ENCODE measurements at places on chromosomes 11 and 22.

GRCh38 chr11:2942872-2943710 is 13.9 kb upstream of the PHLDA2 start:
- DNase-seq = no peak

DNA sequence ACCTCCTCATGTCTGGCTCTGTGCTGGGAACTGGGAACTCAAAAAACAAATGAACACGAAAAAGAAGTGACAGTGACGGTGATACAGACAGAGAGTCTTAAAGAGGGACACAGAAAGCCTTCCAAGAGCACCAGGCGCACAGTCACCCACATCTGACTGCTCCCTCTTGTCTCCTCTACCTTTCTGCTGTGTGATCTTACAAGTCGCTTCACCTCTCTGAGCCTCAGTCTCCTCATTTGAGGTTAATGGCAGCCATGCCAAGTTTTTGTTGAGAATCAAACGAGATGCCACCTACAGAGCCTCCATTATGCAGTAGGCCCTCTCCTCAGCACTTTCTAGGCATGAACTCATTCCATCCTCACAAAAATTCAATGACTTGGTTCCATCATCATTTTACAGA is 3.7 kb downstream of the LRRC32 start:
- no peak for DNase-seq

DNA sequence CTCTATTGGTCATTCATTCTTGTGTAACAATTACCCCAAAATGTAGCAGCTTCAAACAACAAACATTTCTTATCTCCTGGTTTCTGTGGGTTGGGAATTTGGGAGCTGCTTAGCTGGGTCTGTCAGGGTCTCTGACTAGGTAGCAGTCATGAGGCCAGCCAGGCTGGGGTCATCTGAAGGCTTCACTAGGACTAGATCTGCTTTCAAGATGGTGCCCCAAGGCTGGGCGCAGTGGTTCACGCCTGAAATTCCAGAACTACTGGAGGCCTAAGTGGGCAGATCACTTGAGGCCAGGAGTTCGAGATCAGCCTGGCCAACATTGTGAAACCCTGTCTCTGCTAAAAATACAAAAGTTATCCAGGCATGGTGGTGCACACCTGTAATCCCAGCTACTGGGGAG is 13.1 kb upstream of the SPDYC start:
- DNase-seq = no peak

DNA sequence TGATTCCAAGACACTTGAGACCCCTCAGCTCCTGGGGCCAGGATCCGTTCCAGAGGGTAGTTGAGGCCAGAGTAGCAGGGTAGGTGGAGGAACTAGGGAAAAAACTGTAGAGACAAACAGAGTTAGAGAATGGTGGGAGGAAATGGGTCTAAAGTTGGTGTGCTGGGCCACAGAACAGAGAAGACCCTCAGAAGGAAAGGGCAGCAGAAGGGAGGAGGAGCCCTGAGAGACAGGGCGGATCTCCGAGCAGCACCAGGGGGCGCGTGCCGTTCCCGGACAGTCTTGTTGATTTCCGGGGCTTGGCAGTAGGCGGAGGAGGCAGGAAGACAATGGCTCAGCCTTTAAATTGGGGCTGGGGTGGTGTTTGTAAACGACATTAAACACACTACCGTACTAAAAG is 2.4 kb upstream of the CECR2 start:
- DNase-seq = no peak

DNA sequence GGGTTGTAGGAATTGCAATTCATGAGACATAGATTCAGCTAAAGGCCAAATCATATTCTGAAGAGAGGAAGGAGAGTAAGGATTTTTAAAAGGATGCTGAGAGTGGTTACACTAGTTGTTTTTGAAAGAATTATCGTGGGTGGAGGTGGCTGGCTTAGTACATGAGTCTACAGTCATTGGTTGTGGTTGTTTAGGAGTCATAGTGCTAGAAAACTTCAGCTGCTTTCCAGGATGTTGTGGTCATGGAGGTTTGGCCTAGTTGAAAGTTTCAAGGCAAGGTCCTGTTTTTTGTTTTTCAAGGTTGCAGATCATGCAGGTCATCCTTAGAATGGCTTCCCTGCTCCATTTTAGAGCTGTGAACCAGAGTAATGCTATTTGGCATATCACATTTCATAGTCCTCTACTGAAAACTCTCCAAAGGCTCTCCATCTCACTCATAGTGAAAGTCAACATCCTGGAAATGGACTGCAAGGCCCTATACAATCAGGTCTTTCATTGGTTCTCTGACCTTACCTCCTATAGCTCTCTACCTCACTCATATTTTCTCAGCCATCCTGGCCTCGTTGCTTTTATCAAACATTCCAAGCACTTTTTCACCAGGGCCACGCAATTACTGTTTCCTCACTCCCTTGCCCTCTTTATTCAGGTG is 26.1 kb upstream of the ZBTB44 start:
- DNase-seq = no peak

GRCh38 chr11:122709039-122709760 is 53.7 kb downstream of the UBASH3B start:
- peak; percentile 40 for DNase-seq

DNA sequence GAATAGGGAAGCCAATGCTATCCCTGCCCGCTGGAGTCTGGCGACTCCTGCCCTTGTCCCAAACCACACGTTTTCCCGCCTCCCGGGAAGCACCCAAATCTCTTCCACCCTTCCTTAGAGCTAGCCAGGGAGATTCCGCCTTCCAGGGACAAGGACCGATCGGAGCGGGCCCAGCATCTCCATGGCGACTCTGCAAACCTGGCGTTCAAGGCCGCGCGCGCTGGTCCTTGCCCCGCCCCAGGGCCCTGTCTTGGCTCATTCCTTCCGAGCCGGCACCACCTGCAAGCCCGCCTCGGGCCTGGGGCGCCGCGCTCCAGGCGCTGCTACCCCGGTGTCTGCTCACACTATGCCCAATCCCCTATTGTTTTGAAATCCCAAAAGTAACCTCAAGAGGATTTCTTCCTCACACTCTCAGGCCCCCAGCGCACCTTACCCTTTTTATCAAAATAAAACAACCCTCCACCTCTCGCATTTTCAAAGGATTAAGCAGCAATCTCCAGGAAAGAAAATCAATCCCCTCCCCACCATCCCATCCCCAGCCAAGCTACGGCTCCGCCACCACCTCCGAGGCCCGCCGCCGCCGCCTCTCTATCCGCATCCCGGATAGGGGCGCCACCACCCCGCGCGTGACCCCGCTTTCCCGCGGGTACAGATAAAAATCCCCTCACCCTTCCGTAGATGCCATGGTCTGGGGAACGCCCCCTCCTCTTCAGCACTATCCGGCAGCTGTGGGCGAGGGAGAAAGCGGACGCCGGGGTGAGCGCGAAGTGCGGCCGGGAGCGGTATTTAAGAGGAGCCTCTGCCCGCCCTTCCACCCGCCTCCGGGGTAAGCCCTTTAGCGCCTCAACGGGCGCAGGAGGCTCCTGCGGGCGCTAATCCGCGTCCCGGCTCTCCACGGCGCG is 825 bp downstream of the SLC1A2 start:
- DNase-seq = no peak

GRCh38 chr22:31337178-31337577 is 9.0 kb downstream of the PATZ1 start:
- no peak for DNase-seq

- peak; percentile 58 for DNase-seq
Observed at GRCh38 chr22:36160499-36160942, at the start of gene APOL3. Gene APOL3, minus strand, starts transcription at chr22:36160755. Its CDS starts 11,700 bp downstream, at chr22:36149055.

DNA sequence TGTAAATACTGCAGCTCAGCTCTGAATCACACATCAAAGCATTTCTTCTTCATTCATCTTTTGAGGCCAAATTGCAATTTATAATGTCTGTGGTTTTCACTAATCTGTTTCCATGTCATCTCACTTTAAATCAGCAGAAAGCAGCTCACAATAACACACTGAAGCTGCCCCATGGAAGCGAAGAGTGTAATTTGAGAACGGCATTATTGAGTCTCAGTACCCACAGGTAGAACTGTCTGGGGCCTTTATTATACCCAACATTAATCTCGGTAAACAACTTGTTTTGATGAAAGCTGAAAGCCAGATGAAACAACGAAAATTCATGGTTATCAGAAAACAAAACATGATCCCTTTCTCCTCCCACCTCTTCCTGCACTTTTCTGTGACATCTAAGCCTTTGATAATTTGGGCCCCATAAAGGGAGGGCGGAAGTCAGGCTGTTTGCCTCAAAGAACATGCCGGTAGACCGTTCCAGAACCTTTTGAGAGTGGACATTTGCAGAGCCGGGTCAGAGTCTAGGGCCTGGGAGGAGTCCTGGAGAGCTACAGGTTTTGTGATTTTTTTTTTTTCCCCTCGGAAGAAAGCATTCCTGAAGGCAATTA is 68.2 kb upstream of the SESN3 start:
- DNase-seq = no peak

DNA sequence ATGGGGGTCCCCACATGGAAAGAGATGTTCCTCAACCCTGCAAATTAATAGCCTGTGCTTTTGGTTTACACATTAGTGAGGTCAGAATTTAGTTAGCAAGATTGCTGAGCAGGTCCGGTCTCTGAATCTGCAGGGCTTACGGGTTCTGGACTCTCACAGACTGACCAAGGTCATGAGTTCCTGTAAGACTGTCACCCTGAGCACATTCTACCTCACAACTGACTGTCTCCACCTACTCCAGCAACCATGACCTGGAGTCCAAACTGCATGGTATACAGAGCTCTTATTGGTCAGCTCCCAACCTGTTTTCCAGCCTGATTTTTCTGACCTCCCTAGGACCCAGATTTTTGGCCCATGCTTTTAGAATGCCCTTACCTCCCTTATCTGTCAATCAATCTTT is 28.2 kb downstream of the DKK3 start:
- DNase-seq = no peak

- no peak for DNase-seq
Observed at GRCh38 chr11:75191330-75191717, 40.4 kb downstream of the SLCO2B1 start.

- DNase-seq = no peak
Observed at GRCh38 chr22:19039796-19040280, 82.4 kb downstream of the DGCR2 start.

DNA sequence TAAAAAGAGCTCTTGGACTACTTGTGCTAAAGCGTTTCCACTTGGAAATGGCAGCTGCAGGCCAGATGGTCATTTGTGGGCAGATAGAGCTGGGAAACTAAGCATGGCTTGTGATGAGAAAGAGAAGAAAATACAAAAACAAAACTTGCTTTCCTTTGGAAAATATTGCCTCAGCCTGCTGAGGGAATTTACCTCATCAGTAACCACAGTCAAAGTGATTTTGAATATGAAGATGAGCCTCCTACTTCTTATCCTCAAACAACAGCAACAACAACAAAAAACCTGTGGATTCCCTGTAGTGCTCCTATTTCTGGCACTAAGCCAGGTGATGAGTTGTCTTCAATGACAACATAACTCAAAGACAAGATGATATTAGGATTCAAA is 62.7 kb upstream of the FIBIN start:
- no peak for DNase-seq

DNA sequence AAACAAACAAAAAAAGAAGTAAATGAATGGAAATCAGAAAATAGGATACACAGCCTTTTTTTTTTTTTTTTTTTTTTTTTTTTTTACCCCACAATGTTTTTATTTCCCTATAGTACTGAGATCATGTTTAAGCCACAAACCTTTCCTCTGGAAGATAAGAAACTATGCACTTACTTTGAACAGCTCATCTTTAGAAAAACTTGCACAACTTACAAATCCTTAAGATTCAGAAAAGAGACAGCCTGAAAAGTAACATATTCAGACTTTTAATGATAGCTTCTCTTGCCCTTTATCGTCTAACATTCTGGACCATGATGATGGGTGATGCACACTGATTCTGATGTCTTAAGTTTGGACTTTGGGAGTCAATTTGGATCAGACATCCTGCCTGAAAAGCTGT is 80.3 kb downstream of the TNRC6B start:
- DNase-seq = no peak

DNA sequence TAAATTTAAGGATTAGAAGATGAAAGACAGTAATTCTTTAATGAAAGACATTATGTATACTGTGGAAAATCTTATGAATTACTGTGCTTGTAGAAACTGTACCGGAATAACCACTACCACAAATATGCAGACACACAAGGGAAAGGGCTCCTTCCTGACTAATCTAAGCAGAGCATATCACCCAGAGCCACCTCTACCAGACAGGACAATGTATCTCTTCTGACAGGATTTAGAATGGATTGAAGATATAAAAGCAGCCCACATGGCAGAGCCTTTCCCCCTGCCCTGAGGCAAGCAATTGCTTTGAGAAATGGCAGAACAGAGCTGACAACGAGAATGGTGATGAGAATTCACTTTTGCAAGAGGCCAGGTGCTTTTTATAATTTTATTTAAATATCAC is 144.1 kb downstream of the NOX4 start:
- no peak for DNase-seq

GRCh38 chr11:19345519-19345847 is 104.7 kb upstream of the E2F8 start:
- peak; percentile 43 for DNase-seq

GRCh38 chr22:40436505-40437431 is 66.4 kb downstream of the SGSM3 start:
- DNase-seq = peak; percentile 27

GRCh38 chr22:38782402-38783094 is 11.4 kb downstream of the DNAL4 start:
- no peak for DNase-seq

DNA sequence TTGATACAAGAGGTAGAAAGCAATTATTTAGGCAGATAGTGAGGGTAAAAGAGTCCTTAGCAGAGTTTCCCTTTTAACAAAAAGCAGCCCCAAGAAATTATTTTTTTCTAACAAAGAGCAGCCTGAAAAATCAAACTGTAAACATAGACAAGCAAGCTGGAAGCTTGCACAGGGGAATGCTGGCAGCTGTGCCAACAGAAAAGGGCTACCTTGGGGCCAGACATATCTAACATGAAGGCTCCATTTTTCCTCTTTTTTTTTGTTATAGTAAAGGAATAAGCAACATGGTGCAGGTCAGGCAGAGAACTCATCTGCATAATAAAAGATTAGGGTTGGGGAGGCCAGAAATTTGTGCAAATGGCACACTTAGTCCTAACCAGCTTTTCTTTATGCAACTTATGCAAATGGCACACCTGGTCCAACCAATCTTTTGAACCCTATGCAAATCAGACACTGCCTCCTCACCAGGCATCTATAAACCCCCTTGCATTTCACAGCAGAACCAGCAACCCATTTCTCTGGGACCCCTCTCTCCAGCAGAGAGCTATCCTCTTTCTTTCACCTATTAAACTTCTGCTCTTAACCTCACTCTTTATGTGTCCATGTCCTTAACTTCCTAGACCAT is 41.8 kb downstream of the PDGFD start:
- no peak for DNase-seq

- DNase-seq = peak; percentile 11
Observed at GRCh38 chr11:131924001-131924400, 553.6 kb downstream of the NTM start.
